ENCODE measurements at places on chromosomes 13 and 19. TPM values are rescaled to one million over a fixed set of nuclear protein-coding genes. Genes with fewer than 3 reads are reported as not detected.

CACNG6 gene
- 0.04 TPM for polyA plus RNA-seq

MYO16 gene
- 0.27 TPM for polyA plus RNA-seq

ARID3A gene
- polyA plus RNA-seq: 187 TPM

RAB3D gene
- 82.9 TPM for polyA plus RNA-seq

GCDH gene
- 25.4 TPM for polyA plus RNA-seq

UBAC2 gene
- 77.8 TPM for polyA plus RNA-seq

SUPT5H gene
- 119 TPM for polyA plus RNA-seq

TMPRSS9 gene
- polyA plus RNA-seq: 1.9 TPM

MIER2 gene
- polyA plus RNA-seq: 21.0 TPM

SYCN gene
- polyA plus RNA-seq: not detected

DNA sequence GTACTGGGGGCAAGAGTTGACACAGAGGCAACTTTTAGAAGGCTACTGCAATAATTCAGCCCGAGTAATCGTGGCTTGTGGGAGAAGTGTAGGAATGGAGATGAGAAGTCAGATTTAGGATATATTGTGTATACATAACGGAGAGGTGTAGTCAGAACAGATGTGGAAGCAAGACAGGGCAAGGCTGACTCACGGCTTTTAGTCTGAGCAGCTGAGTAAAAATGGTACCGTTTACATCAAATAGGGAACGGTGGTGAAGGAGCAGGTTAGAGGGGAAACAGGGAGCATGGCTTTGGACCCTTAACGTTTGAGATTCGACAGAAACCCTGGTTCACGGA is 796 bp upstream of the LSM14A start:
- peak; percentile 7 for DNase-seq
- H3K27ac ChIP-seq: peak overlapping the region; percentile 89
- peak overlapping the region; percentile 62 for H3K4me3 ChIP-seq
- H3K36me3 ChIP-seq: peaks cover 3% of the 10 kb centered on the region
- peaks cover 8% of the 10 kb centered on the region for H3K4me1 ChIP-seq

DNA sequence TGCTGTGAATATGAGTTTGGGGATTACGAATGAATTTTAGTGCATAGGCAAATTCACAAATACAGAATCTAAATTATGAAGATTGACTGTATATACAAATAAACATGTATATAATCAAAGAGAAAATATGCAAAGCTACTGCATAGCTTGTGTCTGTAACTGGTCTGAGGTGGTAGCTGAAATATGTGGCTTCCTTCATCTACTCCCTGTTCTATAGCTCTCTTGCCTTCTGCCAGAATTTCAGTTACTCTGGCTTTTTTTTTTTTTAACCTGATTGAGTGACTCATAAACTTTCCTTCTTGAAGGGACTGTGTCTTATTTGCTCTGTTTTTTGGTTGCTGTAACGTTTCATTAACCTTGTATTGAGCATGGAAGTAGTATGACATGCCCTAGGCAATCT is 26.6 kb downstream of the DNAJC3 start:
- no peak for DNase-seq
- H3K4me1 ChIP-seq: no peaks in the 10 kb centered on the region
- no peak overlapping the region for H3K27ac ChIP-seq
- peaks cover 2% of the 10 kb centered on the region for H3K36me3 ChIP-seq
- H3K27me3 ChIP-seq: no peaks in the 10 kb centered on the region

GRCh38 chr13:105616333-105617075 is 919.0 kb downstream of the EFNB2 start:
- DNase-seq: no peak
- no peaks in the 10 kb centered on the region for H3K4me1 ChIP-seq
- no peak overlapping the region for H3K27ac ChIP-seq
- no peaks in the 10 kb centered on the region for H3K36me3 ChIP-seq

DNA sequence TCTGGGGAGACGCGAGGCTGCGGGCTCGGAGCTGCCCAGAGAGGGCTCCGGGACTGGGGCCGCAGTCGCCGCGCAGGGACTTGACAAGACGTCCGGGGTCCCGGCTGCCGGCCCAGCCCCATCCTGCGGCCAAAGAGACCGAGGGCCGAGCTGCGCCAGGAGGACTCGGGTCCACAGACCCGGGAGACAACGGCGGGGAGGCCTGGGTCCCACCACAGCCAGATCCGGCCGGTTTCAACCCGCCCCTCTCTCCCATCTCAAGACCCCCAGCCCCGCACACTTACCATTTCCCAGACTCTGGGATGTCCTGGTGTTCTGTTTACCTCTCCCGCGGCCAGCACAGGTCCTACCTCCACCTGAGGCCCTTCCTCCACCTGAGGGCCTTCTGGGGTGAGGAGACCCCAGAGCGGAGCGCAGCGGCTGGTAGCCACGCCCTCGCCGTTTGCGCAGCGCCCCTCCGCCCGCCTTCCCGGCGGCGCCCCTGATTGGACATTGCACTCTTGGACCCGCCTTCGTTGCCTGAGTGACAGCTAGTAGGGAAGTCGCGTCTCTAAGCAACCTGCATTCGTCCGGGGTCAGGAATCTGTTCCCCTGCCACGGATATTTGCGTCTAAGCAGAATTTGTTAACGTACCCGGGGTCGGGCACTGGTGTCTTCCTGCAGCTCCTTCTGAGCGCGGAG is at the start of gene ZNF709:
TSS of gene ZNF709 (minus strand) at position 446 of the 681 bp plus-strand sequence. CDS start at position 287, 159 bp downstream.
- no peaks in the 10 kb centered on the region for H3K27me3 ChIP-seq
- peak; percentile 89 for DNase-seq
- peak within 1 kb of the TSS; percentile 94 for H3K4me3 ChIP-seq
- no peaks in the 10 kb centered on the region for H3K36me3 ChIP-seq
- H3K27ac ChIP-seq: peak within 1 kb of the TSS; percentile 64

- no peak for DNase-seq
- peaks cover 60% of the 10 kb centered on the region for H3K36me3 ChIP-seq
- H3K4me1 ChIP-seq: peaks cover 13% of the 10 kb centered on the region
- H3K27me3 ChIP-seq: no peaks in the 10 kb centered on the region
- H3K27ac ChIP-seq: no peak overlapping the region
Observed at GRCh38 chr19:6223461-6224307, 56.1 kb downstream of the MLLT1 start.

DNA sequence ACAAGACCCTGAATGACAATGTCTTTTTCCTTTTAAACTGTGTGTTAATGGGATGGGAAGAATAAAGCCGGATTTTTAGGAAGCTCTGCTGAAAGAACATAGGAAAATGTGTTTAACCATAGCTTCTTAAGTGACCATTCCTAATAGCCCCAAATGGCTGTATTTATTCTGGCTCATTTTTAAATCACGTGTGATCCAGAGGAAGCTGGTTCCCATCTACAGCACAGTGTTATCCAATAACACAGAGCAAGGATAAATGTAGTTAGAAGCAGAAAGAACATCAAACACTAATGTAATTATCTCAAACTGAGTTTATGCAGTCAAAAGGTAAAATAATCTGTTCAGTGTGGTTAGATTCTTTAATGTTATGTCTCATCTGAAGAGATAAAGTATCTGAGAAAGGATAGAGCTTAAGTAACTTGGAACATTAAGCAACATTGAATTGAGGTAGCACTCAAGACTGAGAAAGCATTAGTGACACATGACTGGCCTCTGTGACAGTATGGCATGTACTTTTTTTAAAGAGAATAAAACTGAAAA is 853.3 kb downstream of the GPC5 start:
- H3K4me3 ChIP-seq: no peak overlapping the region
- no peaks in the 10 kb centered on the region for H3K36me3 ChIP-seq
- H3K27ac ChIP-seq: no peak overlapping the region
- no peaks in the 10 kb centered on the region for H3K4me1 ChIP-seq
- no peaks in the 10 kb centered on the region for H3K27me3 ChIP-seq

DNA sequence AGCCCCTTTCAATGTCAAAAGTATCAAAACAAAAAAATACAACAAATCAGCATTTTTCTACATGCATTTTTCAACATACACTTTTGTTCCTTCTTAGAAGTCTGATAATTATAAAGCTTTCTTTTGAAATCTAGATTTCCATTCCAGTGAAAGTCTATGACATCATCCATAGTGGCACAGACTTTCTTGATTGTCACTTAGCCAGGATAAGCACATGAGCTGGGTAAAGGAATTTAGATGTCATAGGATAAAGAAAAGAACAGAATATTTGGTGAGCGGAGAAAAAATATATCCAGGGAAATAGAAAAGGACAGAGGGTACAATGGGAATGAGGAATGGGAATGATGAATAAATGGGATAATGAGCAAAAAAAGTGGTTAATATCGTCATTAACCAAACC is 15.1 kb upstream of the TRPC4 start:
- H3K27me3 ChIP-seq: no peaks in the 10 kb centered on the region
- no peak overlapping the region for H3K27ac ChIP-seq
- no peak overlapping the region for H3K4me3 ChIP-seq
- no peaks in the 10 kb centered on the region for H3K36me3 ChIP-seq
- no peak for DNase-seq

- H3K27me3 ChIP-seq: peaks cover 90% of the 10 kb centered on the region
- no peaks in the 10 kb centered on the region for H3K36me3 ChIP-seq
- peak overlapping the region; percentile 57 for H3K27ac ChIP-seq
- DNase-seq: peak; percentile 71
Observed at GRCh38 chr19:13022859-13023636, 27.8 kb downstream of the NFIX start.

- H3K27me3 ChIP-seq: no peaks in the 10 kb centered on the region
- DNase-seq: no peak
- no peaks in the 10 kb centered on the region for H3K4me1 ChIP-seq
- no peak overlapping the region for H3K4me3 ChIP-seq
Observed at GRCh38 chr19:28437390-28438346, 775.3 kb downstream of the UQCRFS1 start.

- no peaks in the 10 kb centered on the region for H3K4me1 ChIP-seq
- no peak overlapping the region for H3K4me3 ChIP-seq
- DNase-seq: no peak
Observed at GRCh38 chr13:55159765-55160164, 1981.0 kb upstream of the PRR20A start.

GRCh38 chr13:113573065-113573464 is 11.5 kb upstream of the TFDP1 start:
- no peaks in the 10 kb centered on the region for H3K36me3 ChIP-seq
- H3K4me1 ChIP-seq: no peaks in the 10 kb centered on the region
- no peak overlapping the region for H3K4me3 ChIP-seq
- H3K27ac ChIP-seq: no peak overlapping the region

DNA sequence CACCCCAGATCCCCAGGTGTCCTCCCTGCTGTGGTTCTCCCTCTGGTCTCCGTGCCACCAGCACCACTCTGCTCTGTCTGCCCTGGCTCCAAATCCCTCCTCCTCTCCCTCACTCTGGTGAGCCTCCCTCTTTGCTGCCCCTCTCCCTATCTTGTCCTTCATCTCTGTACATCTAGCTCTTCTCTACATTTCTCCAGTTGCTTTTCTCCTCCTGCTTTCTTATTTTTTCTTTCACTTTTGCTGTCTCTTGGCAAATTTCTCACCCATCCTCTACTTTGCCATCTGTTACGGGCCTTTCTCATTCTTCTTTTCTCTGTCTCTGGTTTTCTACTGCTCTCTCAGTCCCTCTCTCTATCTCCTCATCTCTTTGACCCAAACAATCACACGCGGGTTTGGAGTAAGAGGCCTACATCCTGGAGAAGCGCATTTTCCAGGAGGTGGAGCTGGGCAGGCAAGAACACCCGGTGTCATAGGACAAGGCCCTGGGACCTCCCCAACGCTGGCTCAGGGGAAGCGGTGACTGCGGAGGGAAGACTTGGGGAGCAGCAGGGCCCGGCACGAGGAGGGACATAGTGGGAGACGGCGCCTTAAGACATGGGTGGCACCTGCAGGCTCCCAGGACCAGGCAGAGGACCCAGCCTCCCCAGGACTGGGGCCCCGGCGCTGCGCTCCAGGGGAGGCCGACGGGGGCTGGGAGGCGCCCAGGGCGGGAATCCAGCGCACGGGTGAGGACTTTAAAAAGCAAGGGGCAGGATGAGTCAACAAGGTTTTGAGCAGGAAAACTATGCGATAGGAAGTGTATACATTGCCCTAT is 9.9 kb downstream of the ZNF611 start:
- H3K4me3 ChIP-seq: peak overlapping the region; percentile 27
- no peaks in the 10 kb centered on the region for H3K27me3 ChIP-seq
- peaks cover 16% of the 10 kb centered on the region for H3K36me3 ChIP-seq
- H3K4me1 ChIP-seq: peaks cover 14% of the 10 kb centered on the region
- no peak for DNase-seq

DNA sequence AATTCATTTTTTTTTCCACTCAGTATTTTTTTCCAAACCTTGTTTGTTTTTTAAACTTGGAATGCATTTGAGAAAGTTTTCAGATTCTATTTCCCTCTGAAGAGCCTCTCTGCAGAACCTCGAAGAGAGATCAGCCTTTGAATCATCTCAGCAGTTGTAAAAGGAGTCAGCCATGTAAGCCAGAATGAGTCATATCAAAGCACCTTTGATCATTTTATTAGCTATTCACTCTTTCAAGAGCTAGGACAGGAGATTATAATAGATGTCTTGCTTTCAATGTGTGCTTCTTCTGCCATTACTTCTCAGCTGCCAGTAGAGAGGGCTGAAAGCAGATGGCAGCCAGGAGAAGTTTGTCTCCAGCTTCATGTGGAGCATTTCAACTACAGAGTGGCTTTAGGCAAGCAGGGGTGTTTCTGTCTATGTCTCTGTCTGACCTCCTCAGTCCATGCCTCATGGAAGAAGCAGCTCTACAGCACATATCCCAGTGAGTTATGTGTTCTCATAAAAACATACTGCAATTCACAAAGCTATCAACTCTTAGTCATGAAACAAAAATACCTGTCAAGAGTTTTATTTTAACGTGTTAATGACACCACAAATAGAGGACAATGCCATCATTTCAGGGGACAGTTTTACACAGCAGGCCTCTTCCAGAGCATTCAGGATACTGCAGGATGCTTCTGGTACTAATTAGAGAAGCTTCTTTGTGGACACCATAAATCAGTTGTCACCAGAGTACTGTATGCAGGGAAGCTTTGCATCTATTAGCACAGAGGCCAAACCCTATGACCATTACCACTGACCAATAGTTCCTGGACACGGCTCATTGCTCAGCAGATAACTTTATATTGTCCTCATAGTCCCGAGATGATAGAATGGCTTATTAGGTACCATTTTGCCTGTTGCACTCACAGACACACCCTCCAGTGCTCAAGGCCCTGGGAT is 94.3 kb downstream of the NHLRC3 start:
- H3K4me3 ChIP-seq: no peak overlapping the region
- peaks cover 5% of the 10 kb centered on the region for H3K4me1 ChIP-seq
- H3K27me3 ChIP-seq: no peaks in the 10 kb centered on the region
- peak; percentile 57 for DNase-seq
- H3K27ac ChIP-seq: peak overlapping the region; percentile 9

DNA sequence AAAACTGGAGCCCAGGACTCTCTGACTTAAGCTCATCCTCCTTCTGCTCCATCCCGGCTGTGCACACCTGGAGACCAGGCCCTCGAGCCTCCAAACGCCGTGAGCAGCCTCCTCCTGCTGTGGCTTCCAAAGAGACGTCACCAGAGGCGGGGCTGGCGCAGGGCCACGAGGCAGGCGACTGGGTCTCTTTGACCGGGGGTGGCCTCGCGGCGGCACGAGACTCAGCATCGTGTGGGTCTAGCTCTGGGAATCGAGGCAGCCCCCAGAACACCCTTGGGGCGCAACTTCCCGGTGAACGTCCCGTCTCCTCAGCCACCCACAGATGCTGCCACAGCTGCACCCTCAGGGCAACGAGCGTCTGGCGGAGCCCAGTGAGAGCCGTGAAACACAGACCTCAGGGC is 22.8 kb downstream of the RASA3 start:
- peaks cover 16% of the 10 kb centered on the region for H3K4me1 ChIP-seq
- peak overlapping the region; percentile 42 for H3K27ac ChIP-seq
- no peak overlapping the region for H3K4me3 ChIP-seq
- H3K36me3 ChIP-seq: peaks cover 3% of the 10 kb centered on the region
- DNase-seq: no peak
- H3K27me3 ChIP-seq: no peaks in the 10 kb centered on the region

- peaks cover 10% of the 10 kb centered on the region for H3K4me1 ChIP-seq
- H3K36me3 ChIP-seq: peaks cover 22% of the 10 kb centered on the region
- peak overlapping the region; percentile 76 for H3K4me3 ChIP-seq
Observed at GRCh38 chr19:43754253-43754502, 584 bp downstream of the SMG9 start.

GRCh38 chr19:51651216-51651846 is 4.7 kb upstream of the SIGLEC14 start:
- no peaks in the 10 kb centered on the region for H3K27me3 ChIP-seq
- H3K36me3 ChIP-seq: no peaks in the 10 kb centered on the region
- H3K4me3 ChIP-seq: no peak overlapping the region
- no peaks in the 10 kb centered on the region for H3K4me1 ChIP-seq

Measured in large intestine (tissue), 12 donors.